ENCODE measurements at places on chromosomes 6 and 20.
A peak's percentile ranks its signal among the peaks of the same experiment; 100 is the strongest.

DNA sequence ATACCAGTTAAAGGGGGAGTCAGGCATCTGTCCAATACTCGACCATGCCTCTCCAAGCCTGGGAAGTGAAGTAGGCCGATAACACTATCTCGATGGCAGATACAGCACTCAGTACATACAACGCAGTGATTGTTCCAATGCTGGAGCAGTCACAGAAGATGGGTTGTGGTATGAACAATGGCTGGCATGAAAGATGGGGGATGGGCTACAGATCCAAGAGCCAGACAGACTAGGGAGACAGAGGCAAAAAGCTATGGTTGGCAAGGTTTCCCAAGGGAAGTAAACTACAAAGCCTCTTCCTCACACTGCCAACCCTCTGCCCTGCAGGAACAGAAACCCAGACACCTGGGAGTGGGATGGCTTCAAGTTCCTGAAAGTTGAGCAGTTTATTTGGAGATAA lies 19.2 kb downstream of the FKBP1A start:
- DNase-seq: no peak

DNA sequence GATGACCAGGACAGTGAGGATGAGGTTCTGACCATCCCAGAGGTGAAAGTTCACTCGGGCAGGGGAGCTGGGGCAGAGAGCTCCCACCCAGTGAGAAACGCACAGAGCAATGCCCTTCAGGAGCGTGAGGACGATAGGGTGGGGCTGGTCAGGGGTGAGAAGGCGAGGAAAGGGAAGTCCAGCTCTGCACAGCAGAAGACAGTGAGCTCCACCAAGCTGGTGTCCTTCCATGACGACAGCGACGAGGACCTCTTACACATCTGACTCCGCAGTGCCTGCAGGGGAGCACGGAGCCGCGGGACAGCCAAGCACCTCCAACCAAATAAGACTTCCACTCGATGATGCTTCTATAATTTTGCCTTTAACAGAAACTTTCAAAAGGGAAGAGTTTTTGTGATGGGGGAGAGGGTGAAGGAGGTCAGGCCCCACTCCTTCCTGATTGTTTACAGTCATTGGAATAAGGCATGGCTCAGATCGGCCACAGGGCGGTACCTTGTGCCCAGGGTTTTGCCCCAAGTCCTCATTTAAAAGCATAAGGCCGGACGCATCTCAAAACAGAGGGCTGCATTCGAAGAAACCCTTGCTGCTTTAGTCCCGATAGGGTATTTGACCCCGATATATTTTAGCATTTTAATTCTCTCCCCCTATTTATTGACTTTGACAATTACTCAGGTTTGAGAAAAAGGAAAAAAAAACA lies 16.6 kb upstream of the SLC22A1 start:
- DNase-seq: no peak

GRCh38 chr20:46330072-46330763 lies 21.9 kb upstream of the CDH22 start:
- DNase-seq: no peak

GRCh38 chr6:92176666-92177065 lies 1242.7 kb downstream of the EPHA7 start:
- no peak for DNase-seq

DNA sequence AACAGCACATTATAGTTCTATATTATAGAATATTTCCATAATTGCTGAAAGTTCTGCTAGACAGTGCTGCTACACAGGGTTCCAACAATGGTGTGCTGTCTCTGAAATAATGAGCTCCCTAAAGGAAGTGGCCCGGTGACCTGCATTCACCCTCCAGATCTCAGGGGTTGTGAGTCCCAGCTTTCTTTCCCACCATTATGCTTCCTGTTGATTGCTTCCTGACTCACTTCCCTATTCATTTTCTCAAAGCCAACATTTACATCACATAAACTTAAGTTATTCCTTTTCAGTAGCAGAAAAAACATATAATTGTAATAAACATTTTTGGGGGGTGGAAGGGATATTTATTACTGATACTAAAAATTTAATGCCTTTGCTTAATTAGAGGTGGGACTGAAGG lies 12.9 kb upstream of the CCN6 start:
- no peak for DNase-seq

DNA sequence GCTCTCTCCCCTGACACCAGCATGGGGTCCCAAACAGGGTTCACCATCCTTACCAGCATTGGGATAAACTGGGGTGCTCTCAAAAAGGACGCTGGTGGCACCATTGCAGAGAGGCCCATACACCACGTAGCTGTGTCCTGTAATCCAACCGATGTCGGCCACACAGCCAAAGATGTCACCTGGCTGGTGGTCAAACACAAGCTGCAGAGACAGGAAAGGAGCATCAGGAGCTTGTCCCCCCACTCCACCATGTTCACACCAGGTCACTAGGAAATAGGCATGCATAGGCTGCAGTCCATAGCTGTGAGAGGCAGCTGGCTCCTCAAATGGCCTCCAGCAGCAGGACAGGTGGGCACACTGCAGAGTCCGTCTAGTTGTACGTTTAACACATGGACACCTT lies 28.8 kb upstream of the APMAP start:
- DNase-seq: no peak

- no peak for DNase-seq
Observed at GRCh38 chr6:9540534-9541126, 874.2 kb downstream of the TFAP2A start.

GRCh38 chr20:45406260-45407066 lies 1.6 kb upstream of the DBNDD2 start:
- DNase-seq: peak; percentile 55

DNA sequence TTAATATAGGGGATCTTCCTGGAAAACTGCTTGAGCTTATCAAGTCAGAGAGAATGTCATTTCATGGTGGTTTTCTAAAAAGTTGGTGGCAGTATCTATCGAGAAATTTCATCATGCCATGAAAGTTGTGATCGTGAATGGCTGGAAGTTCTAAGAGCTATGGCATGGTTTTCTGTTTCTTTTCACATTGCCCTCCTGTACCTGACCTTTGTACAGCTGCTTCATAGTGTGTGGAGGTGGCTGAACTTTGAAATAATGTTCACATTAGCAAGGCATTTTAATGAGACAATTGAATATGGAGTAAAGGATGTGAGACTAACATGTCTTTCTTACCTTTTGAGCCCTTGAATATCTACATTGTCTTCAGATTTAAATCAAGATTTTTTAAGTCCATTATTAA lies 278.2 kb upstream of the ID4 start:
- no peak for DNase-seq

GRCh38 chr20:58691773-58692578 lies 624 bp upstream of the NPEPL1 start:
- DNase-seq: no peak

DNA sequence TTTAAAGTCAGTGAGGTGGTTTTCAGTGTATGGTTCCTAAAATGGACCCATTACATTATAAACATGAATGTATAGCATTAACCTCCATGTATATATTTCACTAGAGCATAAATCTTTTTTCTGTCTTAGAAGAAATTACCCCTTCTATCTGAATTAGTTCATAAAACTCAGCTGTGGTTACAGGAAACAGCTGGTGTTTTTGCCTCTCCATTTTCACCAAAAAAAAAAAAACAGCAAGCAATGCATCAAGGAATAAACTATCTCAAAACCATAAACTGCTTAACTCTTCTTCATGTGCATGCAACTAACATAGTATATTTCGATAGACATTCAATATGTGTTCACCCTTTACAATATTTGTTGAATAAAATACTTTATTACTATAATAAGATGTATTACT lies 40.2 kb downstream of the MOXD1 start:
- DNase-seq: no peak

GRCh38 chr6:151022492-151022891 lies 157.0 kb downstream of the MTHFD1L start:
- no peak for DNase-seq

GRCh38 chr20:1061484-1062221 lies 56.7 kb upstream of the PSMF1 start:
- DNase-seq: no peak

- DNase-seq: no peak
Observed at GRCh38 chr6:72683797-72684196, 61.9 kb downstream of the KCNQ5 start.

GRCh38 chr6:128572294-128572693 lies 51.9 kb upstream of the PTPRK start:
- no peak for DNase-seq

DNA sequence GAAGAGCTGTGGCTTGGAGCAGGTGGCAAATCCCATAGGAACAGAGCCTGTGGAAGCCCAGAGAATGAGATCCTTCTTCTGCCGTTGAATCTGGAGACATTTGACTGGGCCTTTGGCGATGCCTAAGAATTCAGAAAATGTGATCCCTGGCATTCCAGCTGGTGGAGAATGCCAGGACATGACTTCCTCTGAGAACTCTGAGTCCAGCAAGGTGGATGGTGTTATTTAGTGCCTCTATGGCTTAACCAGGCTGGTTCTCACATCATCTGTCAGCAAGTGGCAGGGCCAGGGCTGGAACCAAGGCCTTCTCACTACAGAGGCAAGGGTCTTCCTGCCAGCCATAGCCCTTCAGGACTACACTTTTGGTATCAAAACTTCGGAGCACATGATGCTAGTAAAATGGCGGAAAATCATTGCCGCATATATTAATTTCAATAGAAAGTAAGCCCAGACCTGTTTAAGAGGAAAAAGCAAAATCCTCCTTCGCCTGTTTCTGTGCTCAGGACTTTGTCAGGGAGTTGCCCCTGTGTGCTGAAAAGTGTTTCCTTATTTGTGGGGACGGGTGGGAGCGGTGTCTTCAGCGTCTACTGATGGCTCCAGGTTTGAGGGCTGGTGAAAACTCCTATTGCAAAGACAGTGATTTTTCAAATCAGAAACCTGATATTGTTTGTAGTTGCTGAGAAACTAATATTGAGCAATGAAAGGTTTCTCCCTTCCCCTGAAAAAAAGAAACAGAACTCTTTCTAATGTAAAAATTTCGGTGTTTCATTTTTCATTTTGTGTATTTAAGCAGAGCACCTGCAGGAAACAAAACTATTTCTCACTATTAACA lies 23.9 kb downstream of the DUSP22 start:
- no peak for DNase-seq

- no peak for DNase-seq
Observed at GRCh38 chr20:29300579-29301551, 1956.6 kb upstream of the DEFB115 start.

DNA sequence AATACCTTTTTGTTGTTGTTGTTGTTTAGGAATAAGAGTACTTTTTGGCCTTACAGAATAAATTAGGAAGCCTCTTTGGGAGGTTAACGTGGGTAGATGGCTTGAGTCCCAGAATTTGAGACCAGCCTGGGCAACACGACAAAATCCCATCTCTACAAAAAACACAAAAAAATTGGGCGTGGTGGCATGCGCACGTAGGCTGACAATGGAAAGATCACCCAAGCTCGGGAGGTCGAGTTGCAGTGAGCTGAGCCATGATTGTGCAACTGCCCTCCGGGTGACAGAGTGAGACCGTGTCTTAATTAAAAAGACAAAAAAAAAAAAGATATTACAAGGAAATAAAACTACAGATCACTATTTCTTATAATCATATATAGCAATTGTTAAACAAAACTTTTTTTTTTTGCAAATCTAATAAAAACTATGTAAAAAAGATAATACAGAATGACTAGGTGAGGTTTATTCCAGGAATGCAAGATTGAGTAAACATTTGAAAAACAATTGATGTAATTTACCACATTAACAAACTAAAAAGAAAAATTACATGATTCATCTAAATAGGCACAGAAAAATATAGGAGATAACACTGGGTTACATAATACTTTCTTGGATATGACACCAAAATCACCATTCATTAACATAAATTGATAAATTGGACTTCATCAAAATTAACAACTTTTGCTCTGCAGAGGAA lies 43.6 kb upstream of the ASCC3 start:
- no peak for DNase-seq

DNA sequence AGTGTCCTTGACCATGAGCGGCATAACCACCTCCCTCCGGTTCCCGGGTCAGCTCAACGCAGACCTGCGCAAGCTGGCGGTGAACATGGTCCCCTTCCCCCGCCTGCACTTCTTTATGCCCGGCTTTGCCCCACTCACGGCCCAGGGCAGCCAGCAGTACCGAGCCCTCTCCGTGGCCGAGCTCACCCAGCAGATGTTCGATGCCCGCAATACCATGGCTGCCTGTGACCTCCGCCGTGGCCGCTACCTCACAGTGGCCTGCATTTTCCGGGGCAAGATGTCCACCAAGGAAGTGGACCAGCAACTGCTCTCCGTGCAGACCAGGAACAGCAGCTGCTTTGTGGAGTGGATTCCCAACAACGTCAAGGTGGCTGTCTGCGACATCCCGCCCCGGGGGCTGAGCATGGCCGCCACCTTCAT lies 4.9 kb downstream of the TUBB1 start:
- no peak for DNase-seq

GRCh38 chr20:50957276-50957675 lies 1.1 kb downstream of the DPM1 start:
- DNase-seq: no peak

DNA sequence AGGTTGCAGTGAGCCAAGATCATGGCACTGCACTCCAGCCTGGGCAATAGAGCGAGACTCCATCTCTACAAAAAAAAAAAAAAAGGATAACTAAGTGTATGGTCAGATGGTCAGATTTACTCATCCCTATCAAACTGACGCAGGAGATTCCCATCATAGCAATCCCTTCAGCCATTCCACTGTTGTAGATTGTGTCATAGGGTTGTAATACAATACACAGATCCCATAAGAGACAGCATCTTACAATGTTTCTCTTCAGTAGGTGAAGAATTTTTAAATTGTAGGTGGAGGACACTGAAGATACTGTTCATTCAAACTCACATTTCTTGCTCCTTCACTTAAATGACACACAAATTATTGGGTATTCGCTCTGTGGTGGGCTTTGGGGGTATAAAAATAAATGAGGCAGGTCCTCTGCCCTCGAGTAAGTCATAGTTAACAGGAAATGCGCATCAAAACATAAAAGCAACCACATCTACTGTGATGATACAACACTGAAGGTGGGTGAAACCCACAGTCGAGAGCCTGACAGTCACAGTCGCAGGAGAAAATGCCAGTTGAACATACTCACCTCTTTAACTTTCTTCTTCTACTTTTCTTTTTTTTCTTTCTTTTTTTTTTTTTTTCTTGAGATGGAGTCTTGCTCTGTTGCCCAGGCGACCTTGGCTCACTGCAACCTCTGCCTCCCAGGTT lies 205.5 kb downstream of the ZNF217 start:
- DNase-seq: peak; percentile 50

GRCh38 chr6:34672657-34673043 lies 23.9 kb downstream of the ILRUN start:
- no peak for DNase-seq

GRCh38 chr6:19988555-19988954 lies 151.4 kb downstream of the ID4 start:
- DNase-seq: no peak

- no peak for DNase-seq
Observed at GRCh38 chr6:11386323-11386722, 151.2 kb upstream of the TMEM170B start.

DNA sequence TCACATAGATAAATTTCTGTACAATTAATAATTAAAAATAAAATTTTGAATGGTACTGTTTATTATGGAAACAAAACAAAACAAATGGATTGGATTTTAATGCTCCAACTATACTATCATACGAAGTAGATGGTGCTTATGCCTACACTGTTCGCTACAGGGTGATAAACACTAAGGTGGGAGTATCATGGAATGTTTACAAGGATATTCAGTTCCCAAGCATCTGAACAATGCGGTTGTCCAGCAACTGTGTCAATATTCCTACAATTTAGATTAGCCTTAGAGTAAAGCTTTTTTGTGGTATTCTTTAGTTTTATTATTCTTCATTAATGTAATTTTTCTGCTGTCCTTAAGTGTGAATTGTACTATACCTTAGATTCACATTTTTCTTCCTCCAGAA lies 105.1 kb downstream of the MMS22L start:
- DNase-seq: no peak

- peak; percentile 63 for DNase-seq
Observed at GRCh38 chr20:41135187-41135887, 2.0 kb upstream of the PLCG1 start.

GRCh38 chr6:148407372-148407771 lies 64.7 kb downstream of the SASH1 start:
- no peak for DNase-seq
